ENCODE measurements at places on chromosomes 1 and 21.

GRCh38 chr1:228136901-228137300 is 3.2 kb upstream of the GUK1 start:
- no peak for DNase-seq

- DNase-seq = no peak
Observed at GRCh38 chr21:32565856-32566465, 19.4 kb downstream of the TCP10L start.

DNA sequence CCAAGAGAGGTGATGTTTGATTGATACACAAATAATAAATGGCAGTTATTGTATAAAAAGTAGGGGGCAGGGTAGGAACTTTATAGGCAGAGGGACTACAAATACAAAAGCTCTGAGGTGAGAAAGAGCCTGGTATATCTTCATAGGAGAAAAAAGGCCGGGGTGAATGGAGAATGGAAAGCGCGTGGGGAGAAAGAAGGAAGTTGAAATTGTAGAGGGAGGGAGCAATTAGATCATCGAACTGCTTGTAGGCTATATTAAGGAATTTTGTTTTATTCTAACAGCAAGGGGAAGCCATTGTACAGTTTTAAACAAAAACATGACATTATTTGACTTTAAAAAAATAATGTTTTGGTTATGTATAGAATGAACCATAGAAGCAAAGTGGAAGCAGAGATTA is 147.4 kb downstream of the PDE4B start:
- DNase-seq = no peak

- peak; percentile 9 for DNase-seq
Observed at GRCh38 chr1:72010094-72010431, 272.3 kb downstream of the NEGR1 start.

GRCh38 chr1:215830226-215830810 is 263.2 kb downstream of the KCTD3 start:
- DNase-seq = no peak

DNA sequence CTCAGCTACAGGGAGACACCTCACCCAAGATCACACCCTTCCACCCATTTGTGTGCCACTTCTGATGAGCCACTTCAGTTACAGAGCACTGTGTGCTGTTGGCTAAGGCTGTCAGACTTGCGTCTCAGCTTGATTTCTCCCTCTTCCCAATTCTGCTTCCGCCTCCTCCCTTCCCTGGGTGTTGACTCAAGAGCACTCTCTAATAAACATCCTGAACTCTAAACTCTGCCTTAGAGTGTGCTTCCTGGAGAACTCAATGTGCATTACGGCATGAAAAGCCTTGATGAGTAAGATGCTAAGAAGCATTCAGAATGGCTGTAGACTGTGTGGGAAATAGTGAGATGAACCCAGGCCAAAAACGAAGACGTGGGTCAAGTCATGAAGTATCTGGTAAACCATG is 54.9 kb upstream of the S1PR1 start:
- no peak for DNase-seq

- DNase-seq = peak; percentile 72
Observed at GRCh38 chr1:166166698-166167571, at the start of gene FAM78B. Gene FAM78B (minus strand): TSS chr1:166167001. CDS start chr1:166166248, 753 bp downstream.

GRCh38 chr1:94279038-94279437 is 41.7 kb upstream of the ARHGAP29 start:
- DNase-seq = no peak

DNA sequence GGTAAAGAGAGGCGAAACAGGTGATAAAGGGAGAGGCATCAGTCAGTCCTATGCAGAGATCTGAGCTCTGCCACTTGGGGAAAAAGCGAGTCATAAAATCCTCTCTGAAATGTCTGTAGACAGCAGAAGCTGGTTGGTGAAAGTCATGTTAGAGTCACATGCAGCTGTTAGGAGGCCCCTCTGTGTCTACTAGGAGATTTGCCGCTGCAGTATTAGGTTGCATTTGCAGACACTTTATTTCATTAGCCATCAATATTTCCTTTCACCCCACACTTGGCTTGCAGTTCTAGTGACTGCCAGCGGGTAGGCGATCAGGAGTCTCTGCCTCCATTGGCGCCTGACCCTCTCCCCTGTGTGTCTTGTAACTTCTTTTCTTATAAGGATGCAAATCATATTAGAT is 16.2 kb downstream of the ATP1A4 start:
- no peak for DNase-seq

DNA sequence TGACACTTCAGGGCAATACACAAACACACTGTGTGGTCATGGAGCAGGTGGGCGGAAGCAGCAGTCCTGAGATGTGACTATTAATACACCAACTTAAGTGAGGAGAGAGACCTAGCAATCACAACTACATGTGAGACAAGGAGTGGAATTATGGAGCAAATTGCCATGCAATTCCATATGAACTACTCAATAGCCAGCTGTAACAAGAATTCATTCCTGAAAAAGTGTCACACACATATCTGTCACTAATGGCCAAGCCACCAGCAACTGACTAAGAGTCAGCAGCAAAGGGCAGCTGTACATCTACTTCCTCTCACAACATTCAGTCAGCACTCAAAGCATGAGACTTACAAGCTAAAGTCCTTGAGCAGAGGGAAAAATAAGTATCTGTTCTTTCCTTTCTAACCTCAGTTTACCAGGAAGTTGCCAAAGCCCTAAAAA is 46.2 kb downstream of the GPR3 start:
- DNase-seq = no peak

GRCh38 chr1:22665752-22666151 is 12.7 kb downstream of the C1QB start:
- peak; percentile 16 for DNase-seq

GRCh38 chr1:218930000-218930399 is 243.7 kb upstream of the LYPLAL1 start:
- DNase-seq = no peak

DNA sequence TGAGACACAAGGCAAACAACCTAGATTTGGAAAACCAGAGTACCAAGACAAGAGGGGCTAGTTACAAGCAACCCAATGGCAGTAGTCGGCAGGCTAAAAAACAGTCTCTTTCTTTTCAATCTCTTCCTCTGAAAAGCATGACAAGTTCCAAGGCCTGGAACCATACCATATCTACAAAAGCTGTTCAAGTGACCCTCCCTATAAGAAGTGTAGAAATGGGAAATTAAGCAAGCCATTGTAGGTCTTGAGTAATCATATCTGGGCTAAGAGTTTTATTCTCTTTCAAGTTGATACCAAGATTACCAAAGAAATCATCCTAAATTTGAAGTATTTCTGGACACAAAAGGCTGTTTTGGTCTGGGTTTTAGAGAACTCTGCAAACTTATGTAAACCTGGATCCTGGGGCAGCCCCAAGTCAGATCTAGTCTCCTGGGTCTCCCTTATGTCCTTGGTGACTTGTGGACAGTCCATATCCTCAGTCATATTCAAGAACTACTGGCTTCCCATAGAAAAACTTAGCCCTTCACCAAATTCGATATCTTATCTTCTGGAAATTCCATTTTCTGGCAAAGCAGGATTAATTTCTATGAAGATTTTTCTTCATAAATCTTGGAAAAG is 24.7 kb downstream of the FMO3 start:
- no peak for DNase-seq

DNA sequence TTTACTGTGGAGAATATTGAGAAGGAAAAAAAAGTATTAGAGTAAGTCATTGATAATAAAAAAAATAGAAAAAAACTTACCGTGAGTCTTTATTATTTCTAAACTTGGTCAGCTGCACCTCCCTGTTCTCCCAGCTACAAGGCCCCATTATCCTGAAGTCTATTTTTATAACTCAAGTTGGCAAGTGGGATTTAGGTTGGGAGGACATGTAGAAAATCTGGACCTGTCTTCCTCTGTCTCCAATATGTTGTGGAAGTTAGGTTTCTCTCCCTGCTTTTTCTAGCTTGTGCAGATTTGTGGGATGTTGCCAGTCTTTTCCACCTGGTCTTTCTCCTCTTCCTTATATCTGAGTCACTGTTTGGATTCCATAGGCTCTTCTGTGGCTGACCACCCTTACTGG is 361.4 kb downstream of the HLX start:
- DNase-seq = no peak

DNA sequence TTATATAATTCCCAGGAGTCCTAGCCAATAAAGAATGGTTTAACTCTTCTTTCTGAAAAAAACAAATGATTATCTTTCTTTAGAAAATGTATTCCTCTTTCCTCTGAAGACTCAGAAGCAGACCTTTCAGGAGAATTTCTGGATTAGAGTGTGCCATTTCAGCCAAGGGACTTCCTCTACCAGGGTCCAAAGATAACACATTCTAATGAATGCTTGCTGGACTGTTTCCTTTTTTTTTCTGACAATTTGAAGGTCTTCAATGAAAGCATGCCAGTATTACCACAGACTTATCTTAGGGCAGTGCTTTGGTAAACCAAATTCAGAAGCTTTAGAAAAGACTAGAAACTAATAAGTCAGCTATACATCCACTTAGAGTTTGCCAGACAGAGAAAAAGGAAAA is 80.5 kb downstream of the RERE start:
- no peak for DNase-seq

DNA sequence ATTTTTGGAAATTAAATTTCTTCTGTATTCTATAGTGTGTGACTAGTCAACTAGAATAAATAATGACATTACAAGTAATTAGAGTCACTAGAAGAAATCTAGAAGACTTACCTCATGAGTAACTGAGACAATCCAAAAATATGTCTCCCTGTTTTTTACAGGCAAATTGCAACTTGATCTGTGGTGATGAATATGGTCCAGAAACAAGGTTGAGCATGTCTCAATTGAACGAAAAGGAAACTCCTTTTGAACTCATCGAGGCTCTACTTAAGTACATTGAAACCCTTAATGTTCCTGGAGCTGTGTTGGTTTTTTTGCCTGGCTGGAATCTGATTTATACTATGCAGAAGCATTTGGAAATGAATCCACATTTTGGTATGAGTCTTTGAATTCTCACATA is 36.7 kb downstream of the DHX9 start:
- DNase-seq = no peak

- DNase-seq = no peak
Observed at GRCh38 chr21:17854745-17855144, 35.6 kb upstream of the C21orf91 start.

GRCh38 chr1:169741666-169742394 is 8.0 kb upstream of the SELE start:
- no peak for DNase-seq

- no peak for DNase-seq
Observed at GRCh38 chr1:211501711-211502400, 9.9 kb upstream of the RD3 start.

GRCh38 chr21:37276377-37276776 is 9.2 kb upstream of the VPS26C start:
- DNase-seq = no peak

DNA sequence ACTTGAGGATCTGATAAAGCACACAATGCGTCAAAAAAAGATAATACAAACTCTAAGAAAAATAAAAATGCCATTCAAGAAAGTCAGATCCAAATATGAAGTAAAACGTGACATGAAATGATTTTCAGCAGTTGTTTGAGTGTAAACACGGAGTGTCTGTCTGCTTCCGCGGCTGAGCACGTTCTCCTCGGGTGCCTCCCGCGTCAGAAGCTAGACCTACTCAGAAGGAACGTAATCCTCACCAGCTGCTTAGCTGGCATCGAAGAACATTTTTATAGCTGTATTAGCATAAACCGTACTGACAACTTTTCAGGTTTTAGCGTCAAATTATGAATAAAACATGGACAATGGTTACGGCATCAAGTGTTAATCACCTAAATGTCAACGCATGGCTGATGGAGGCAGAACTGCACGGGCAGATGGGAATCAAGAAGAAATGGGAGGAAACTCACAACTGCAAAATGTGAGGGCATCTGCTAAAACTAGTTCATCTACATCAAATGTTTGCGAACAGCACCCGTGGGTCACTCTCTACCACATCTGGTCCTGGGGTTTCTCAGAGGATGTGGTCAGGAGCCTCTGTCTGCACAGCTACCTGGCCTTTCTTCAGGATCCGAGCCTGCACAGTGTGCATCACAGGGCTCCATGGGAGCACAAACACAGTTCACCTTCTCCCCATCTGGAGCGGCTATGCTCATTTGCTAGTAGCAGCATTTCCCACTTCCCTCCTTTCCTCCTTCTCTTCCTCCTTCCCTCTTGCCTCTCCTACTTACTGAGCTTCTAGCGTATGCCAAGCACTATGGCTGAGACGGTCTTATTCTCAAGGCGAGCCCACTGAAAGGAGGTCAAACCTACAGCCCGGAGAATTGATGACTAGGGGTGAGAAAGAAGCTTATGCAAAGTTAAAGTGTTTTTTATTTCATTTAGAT is 40.0 kb downstream of the RCAN1 start:
- no peak for DNase-seq

DNA sequence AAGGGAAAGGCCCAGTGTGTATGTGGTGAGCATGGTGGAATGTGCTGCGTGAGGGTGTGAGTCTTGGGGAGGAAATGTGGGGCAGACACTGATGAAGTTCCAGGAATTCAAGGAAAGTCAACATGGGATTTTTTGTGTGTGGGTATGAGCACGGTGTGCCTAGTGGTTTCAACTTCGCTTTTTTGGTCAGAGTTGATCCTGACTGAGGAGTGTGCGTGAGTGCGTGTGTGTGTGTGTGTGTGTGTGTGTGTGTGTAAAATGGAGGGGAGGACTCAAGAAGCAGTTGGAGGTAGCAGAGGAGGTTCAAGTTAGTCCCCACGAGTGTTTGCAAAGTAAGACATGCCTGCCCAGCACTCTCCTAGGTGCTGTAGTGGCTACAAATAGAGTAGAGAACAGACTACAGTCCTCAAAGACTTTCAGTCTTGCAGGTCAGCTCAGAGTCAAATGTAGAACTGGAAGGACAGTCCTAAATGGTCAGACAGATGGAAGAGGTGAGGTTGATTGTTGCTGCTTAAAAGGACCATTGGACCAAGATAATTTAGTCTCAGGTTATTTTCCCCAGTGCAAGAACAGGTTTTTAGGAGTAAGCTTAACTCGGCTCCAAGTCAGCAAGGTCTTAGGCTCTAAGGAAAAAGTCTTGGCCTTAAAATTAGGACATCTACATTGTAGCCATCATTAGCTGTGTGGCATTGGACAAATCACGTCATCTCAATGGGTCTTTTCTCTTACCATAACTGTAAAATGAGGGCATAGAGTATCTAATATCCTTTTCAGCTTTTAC is 25.0 kb downstream of the SLAMF1 start:
- DNase-seq = no peak

DNA sequence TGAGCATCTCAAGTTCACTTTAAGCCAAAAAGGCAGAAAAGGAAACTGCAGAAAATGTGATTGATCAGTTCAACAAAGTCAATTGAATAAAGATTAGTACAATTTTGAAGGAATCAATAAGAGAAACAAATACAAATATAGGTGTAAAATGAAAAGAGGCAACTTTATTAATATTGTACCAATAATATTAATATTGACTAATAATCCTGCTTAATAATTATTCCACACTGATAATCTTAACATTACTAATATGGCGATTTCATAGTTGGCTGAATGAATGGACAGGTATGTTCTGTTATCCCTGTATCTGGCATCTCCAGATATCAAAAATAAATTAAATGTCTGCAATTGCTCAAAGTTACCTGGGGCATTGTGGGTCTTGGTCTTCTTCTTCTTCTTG is 61.8 kb downstream of the PRKAB2 start:
- DNase-seq = no peak

DNA sequence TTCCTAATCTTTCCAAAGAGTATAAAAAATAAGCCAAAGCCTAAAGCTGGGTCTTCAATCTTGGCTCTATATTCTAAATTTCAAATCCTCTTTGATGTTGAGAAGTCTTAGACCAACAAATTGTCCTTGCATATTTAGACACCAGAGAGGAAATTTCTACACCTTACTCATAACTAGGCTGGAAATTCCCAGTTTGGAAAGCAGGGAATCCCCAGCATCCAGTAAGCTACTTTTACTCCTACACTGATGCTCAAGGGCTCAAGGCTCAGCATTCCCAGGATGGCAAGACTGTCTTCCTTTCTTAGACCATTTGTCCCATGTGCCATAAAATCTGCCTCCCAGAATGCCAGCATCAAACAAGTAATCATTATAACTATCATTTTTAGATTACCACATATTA is 28.3 kb downstream of the PRDX6 start:
- DNase-seq = no peak
